ENCODE measurements at places on chromosomes 16 and 17.
A peak's percentile ranks its signal among the peaks of the same experiment; 100 is the strongest.

DNA sequence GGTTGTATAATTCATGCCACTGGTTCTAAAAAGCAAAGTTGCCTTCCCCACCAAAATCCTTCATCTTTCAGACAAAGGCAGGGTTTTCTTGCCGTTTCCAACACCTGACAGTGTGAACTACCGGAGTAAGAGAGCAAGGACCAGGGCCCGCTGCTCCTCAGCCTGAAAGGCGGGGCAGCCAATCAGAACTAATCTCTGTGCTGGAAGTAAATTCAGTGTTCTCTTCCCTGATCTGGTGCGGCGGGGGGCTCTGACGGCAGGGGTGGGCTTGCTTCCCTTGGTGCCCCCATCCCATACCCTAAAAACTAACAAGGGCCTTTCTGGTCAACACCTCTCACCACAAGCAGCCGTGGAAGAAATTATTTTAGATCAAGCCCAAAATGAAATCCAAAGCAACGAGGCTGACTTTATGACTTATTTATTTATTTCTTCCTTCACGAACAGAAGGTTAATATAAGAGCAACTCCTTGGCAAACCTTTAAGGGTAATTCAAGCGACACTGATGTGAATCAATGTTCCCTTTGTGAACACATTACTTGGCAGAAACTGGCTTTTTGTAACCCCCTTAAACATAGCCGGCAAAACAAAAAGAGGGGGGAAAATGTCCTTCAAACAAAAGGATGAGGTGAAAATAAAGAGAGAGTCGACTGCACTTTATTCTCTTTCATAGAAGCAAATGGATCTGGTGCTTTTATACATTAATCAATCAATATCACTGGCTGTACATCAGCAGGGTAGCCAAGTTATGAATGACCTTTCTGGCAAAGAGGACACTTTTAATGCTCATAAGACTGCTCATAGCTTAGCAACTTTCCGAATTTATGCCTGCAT, 189.9 kb downstream of the ZFHX3 start:
- no peak for DNase-seq

DNA sequence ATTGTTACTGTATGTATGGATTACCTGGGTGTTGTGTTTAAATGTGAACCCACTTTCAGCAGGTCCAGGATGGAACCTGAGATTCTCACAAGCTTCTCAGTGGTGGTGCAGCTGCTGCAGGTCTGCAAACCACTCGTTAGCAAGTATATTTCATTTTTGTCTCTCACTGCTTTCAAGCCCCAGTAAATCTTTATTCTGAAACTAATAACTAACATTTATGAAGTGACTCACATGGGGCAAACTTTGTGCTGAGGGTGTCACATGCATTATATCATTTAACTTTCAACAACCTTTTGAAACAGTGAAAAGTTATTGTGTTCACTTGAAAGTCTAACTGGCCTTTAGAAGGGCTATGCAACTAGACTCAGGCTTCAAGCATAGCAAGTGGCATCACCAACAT, 98.9 kb upstream of the DYNLRB2 start:
- no peak for DNase-seq

GRCh38 chr17:80331820-80332219, 71.2 kb downstream of the RNF213 start:
- no peak for DNase-seq

DNA sequence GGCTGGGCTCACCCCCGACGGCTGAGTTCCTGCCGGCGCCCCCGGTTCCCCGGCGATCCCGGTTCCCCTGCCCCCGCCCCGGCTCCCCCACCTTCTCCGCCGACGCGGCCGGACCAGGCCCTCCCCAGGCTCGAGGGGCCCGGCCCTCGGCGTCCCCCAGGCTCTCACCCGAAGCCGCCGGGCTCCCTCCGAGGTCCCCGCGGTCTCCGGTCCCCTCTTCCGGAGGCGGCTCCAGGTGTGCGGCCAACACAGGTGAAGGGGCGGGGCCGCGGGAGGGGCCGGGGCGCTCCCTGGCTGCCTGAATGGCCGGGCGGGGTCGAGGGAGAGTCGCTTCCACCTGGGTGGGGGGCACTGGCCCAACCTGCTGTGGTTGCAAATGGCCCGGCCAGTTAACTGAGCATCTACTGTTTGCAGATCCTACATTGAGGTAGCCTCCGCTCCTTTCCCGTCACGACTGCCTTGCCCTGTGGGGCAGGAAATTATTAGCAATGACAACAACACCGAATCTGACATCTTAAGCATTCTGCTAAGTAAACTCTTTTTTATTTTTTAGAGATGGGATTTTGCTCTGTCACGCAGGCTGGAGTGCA, at the start of gene BICDL2:
BICDL2 (minus strand) TSS at position 219 of the 590 bp plus-strand sequence. CDS start 1,448 bp downstream, outside the sequence.
- no peak for DNase-seq

DNA sequence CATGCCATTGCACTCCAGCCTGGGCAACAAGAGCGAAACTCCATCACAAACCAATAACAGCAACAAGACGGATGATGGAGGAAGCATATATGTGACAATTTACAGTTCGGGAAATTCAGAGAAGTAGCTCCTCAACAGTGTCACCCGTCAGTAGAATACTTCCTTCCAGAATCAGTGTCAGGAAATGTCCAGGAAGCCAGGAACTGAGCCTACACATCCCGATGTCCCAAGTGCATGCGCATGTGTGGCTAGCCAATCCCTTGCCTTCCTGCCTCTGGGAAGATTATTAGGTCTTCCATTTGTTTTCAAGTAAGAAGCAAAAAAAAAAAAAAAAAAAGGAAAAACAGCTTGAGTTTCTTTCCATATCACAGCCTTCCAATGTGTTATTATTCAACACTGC, 1.4 kb upstream of the PITPNC1 start:
- no peak for DNase-seq

- no peak for DNase-seq
These were observed 50.6 kb downstream of the SNX20 start for GRCh38 chr16:50630394-50631020.

DNA sequence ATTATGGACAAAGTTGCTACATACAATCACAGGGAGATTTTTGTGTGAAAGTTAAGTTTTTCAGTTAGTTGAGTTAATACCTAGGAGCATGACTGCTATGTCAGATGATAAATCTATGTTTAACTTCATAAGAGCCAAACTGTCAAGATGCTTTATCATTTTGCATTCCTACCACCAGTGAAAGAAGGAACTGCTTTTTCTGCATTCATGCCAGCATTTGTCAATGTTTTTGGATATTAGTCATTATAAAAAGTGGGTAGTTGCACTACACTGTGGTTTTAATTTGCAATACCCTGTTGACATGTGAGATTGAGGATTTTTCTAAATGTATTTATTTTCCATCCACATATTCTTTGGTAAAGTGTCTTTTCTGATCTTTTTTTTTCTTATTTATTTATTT, 434.0 kb upstream of the MON1B start:
- DNase-seq: no peak

- DNase-seq: no peak
These were observed 127.3 kb downstream of the PRKCA start for GRCh38 chr17:66429680-66430079.

- DNase-seq: peak; percentile 66
These were observed 1.9 kb downstream of the CCR10 start for GRCh38 chr17:42679492-42680330.

- no peak for DNase-seq
These were observed 128.5 kb downstream of the MRTFB start for GRCh38 chr16:14199624-14200023.

DNA sequence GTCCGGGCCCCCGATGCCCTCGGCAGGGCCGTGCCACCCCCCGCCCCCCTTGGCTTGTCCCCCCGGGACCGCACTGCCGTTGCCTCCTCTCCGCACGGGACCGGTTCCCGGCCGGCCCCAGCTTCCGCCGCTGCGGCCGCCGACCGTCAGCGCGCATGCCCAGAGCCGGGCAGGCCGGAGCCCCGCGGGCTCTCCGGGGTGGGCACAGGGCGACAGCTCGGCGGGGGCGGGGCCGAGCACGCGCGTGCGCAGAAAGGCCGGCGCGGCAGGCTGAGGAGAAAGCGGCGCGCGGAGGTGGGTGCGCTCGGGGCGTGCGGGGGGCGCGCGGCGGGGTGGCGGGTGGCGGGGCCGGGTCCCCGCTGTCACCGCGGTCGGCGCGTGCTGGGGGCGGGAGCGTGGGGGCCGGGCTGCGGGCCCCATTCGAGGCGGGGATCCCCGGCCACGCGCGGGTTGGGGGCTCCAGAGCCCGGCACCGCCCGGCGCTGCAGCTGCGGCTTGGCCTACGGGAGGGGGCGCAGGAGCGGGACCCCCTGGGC, at the start of gene TBC1D24:
TBC1D24 (plus strand) TSS at position 251 of the 536 bp plus-strand sequence. CDS start 21,022 bp downstream, outside the sequence.
- peak; percentile 85 for DNase-seq

DNA sequence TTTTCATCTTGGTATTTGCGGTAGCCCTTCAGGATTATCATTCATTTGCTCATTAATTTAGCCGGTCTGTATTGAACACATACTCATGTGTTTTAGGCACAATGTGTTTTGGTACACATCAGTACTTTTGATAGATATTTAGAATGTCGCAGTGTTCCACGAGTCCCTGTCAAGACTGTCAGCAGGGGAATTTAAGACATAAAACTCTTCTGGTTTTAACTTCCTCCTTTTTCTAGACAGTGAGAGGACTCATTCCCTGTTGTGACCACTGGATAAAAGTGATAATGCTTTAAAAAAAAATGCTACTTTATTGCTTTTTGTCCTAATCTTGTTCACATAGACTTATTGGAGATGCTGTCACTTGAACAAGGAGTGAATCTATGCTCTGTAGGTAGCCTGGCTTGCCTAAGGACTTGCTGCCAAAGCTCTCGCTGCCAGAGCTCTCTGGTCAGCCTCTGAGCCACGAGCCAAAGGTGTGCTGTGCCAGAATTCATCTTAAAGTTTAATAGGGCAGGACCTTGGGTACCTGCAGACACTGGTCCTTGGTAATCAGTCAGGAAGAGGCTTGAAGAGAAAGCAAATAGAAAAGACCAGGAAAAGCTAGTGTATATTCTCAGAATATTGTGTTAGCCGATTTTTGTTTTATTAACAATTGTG, 5.4 kb downstream of the DCAF7 start:
- DNase-seq: no peak

GRCh38 chr17:46151762-46152161, 41.5 kb downstream of the KANSL1 start:
- no peak for DNase-seq

DNA sequence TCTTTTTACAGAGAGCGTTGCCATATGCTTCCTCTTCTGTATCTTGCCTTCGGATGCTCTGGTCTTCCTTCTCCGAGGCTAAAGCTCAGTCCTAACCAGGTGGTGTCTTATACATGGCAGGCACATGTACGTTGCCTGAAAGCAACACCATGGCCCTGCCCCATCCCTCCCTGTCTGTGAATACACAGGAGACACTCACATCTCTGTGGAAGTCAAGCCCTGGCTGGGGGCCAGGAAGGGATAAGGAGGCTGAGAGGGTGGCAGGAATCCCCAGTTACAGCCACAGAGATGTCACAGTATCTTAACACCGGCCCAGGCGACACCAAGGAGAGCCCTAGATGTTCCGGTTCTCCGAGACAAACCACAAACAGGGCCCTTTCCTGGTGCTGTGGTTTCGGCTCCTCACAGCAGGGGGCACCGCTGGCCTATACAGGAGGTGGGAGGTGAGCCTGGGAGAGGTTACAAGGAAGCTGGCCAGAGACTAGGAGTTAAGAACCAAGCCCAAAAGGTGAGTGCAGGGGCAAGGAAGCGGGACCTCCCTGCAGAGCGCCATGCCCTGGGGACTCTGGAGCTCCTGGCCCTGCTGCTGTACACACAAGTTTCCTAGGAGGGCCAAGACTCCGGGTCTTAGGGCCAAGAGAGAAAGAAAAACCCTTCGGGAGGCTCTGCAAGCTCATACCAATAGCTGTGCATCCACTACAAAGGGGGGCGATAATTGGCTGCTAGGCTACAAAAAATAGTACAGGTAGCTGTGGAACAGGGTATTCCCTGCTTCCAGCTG, 41.7 kb downstream of the SRL start:
- DNase-seq: no peak

Data from stimulated activated CD4-positive, alpha-beta T cell treated with anti-CD3 and anti-CD28 coated beads, Interleukin-12 subunit alpha, Interleukin-12 subunit beta, amount 100 ng/mL, for 4 hours (primary cell).